CD8-positive, alpha-beta memory T cell (primary cell): ENCODE measurements at places on chromosomes 16 and 17. TPM values are rescaled to one million over a fixed set of nuclear protein-coding genes. Genes with fewer than 3 reads are reported as not detected.
A peak's percentile ranks its signal among the peaks of the same experiment; 100 is the strongest.

TMEM235 gene
- total RNA-seq, result not detected

G6PC1 gene
- not detected for total RNA-seq

NOS2 gene
- total RNA-seq, result 0.07 TPM

GRCh38 chr17:79073706-79074088 is 927 bp upstream of the ENGASE start:
- no peak for DNase-seq
- no peak overlapping the region for H3K27ac ChIP-seq
- no peaks in the 10 kb centered on the region for H3K27me3 ChIP-seq
- H3K4me1 ChIP-seq, result peaks cover 19% of the 10 kb centered on the region
- H3K4me3 ChIP-seq, result no peak overlapping the region
- no peaks in the 10 kb centered on the region for H3K36me3 ChIP-seq

DNA sequence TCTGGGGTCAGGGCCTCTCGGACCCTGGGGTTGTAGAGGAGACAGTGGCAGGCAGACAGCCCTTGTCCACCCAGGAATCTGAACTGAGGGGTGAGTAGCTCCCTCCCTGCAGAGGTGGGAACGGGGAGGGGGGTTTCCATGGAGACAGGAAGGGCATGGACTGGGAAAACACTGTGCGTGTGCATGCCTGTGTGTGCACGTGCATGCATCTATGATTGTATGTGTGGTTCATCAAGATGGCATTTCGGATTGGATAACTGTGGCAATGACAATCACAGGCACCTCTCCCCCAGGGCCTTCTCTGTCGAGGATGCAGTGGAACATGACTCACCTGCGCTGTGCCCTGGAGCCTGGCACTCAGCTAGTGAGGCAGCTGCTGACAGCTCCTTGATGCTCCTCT is 6.1 kb upstream of the CD300C start:
- no peak overlapping the region for H3K27ac ChIP-seq
- no peaks in the 10 kb centered on the region for H3K27me3 ChIP-seq
- no peak overlapping the region for H3K4me3 ChIP-seq
- no peak for DNase-seq
- no peaks in the 10 kb centered on the region for H3K36me3 ChIP-seq

- H3K27me3 ChIP-seq, result no peaks in the 10 kb centered on the region
- no peak overlapping the region for H3K4me3 ChIP-seq
- DNase-seq, result peak; percentile 95
- H3K36me3 ChIP-seq, result no peaks in the 10 kb centered on the region
- peak overlapping the region; percentile 39 for H3K27ac ChIP-seq
- H3K4me1 ChIP-seq, result peaks cover 56% of the 10 kb centered on the region
Observed at GRCh38 chr17:1294157-1294717, 14.8 kb downstream of the TRARG1 start.

DNA sequence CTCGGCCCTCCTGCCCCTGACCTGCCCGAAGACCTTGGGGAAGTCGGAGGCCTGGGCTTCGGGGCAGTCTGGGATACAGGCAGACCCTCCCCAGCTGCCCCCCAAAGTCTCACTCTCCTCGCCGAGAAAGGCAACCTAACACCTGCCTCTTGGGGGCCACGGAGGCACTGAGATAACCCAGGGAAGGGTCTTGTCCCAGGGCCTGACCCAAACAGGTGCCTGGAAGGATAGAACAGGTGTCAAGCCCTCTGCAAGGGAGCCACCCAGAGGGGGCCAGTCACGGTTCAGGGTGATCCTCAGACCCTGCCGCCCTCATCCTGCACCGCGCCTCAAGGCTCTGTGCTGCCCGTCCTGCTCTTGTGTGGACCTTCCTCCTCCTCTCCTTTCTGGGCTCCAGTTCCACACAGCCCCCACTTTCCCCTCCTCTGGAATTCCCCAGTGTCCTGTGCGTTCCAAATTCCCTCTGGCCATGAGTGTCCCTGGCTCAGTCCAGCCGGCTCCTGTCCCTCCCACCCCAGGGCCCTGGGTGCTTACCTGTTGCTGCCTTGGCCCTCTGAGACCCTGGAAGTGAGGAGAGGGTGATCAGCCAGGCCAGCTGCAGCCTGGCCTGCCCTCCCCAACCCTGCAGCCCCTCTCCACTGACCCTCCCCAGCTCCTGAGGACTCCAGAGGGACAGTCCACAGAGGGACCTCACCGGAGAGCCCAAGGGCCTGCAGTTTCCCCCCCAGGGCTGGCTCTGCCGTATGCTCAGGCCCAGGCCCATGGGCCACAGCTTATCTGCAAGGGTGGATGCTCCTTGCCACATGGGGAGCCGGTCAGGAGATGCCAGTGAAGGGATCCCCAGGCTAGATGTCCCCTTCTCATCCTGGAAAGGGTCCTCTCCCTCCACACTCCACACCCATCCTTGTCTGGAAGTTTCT is 3.8 kb downstream of the PRSS27 start:
- H3K4me3 ChIP-seq, result no peak overlapping the region
- no peaks in the 10 kb centered on the region for H3K4me1 ChIP-seq
- H3K27ac ChIP-seq, result no peak overlapping the region
- DNase-seq, result no peak

DNA sequence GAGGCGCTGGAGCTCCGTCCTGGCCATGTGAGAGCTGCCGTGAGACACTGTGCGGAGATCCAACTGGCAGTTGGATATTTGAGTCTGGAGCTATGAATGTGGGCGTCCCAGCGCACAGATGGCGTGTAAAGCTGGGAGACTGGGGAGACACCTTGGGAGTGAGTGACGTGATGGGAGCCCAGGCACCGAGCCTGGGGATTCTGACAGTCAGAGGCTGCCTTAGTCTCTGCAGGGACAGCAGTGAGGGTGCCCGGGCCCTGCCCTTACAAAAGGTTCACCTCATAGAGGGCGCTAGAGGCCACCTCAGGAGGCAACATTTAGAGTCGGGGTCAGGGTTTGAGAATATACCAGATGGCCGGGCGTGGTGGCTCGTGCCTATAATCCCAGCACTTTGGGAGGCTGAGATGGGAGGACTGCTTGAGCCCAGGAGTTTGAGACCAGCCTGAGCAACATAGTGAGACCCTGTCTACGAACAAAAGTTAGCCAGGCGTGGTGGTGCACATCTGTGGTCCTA is 194.1 kb upstream of the GSE1 start:
- peaks cover 9% of the 10 kb centered on the region for H3K4me1 ChIP-seq
- DNase-seq, result no peak
- H3K36me3 ChIP-seq, result no peaks in the 10 kb centered on the region
- H3K27me3 ChIP-seq, result no peaks in the 10 kb centered on the region
- no peak overlapping the region for H3K27ac ChIP-seq
- H3K4me3 ChIP-seq, result no peak overlapping the region

GRCh38 chr16:50956637-50957036 is 194.4 kb downstream of the SALL1 start:
- no peak for DNase-seq
- no peaks in the 10 kb centered on the region for H3K36me3 ChIP-seq
- no peak overlapping the region for H3K4me3 ChIP-seq

DNA sequence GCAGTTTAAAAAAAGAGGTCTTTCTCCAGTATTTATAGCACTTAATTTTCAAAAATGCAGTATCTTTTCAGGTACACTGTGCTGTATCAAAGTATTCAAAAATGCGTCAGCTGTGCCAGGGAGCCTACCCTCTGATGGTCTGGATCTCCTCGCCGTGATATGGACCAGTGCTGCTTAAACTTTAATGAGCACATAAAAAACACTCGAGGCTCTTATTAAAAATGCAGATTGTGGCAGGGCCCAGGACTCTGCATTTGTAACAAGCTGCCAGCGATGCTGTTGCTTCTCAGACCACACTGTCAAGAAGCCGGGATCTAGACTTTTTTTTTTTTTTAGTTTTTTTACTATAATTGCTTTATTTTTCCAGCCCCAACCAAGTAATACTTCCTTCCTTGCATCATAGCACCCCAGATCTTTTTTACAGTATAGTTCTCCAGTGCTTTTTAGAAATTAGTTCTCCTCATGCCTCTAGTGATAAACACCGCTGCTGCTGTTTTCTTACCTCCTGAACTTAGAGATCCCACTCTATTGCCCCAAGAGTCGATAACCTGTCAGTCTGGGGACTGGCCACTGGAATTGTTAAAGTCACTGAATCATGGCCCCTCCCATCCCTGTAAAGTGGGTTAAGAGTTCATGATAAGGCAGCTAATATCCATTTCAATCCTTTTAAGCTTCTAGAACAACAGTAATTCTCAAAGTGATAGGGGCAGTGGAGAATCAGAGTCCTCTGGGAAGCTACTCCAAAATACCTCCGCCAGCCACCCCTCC is 1.6 kb upstream of the SMARCD2 start:
- H3K27ac ChIP-seq, result peak overlapping the region; percentile 71
- H3K4me3 ChIP-seq, result peak overlapping the region; percentile 83
- no peaks in the 10 kb centered on the region for H3K27me3 ChIP-seq
- H3K4me1 ChIP-seq, result peaks cover 41% of the 10 kb centered on the region
